COLO829 (cell line): ENCODE measurements at places on chromosomes 6 and 20.

- DNase-seq, result no peak
These were observed 17.8 kb downstream of the AAR2 start for GRCh38 chr20:36254076-36254475.

GRCh38 chr6:138372711-138373463 lies 4.8 kb upstream of the SMIM28 start:
- peak; percentile 13 for DNase-seq

GRCh38 chr6:27531772-27532459 lies 59.0 kb upstream of the ZNF184 start:
- DNase-seq, result no peak

DNA sequence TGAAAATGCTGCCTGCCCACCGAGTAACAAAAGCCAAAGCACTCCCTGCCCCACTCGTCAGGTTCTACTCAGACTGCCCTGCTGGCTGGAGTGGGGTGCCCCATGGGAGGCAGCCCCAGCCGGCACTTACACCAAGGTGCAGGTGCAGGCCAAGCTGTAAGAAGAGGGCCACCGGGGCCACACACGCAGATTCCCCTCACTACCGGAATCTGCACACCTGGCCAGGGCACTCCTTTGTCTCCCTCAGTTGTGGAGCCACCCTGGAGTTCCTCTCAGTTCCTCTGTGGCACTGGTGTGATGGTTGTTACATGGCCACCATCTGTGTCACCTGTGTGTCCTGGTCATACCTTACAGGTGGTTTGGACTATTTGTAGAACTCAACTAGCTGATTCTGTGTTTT lies 112.4 kb downstream of the FOXO3 start:
- no peak for DNase-seq

GRCh38 chr6:15816661-15817060 lies 153.8 kb upstream of the DTNBP1 start:
- DNase-seq, result no peak

DNA sequence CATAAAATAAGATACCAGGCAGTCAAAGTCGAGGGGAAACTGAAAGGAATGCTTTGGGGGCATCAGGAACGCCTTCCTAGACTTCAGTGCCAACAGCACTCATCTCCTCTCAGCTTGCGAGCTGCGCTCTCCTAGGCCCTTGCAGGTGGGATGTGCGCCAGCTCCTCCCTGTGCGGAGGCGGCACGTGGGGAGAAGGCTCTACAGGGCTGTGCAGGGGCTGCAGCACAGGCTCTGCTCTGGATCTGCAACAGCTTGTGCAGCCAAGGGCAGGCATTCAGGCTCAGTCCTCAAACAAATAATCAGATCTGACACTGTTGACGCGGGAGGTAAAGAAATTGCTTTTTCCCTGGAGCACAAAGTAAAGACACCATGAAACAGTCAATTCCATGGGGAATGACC lies 144.8 kb downstream of the TTLL2 start:
- no peak for DNase-seq

- peak; percentile 51 for DNase-seq
These were observed 153.3 kb upstream of the SNX9 start for GRCh38 chr6:157669747-157670216.

GRCh38 chr6:36624461-36625157 lies 30.4 kb downstream of the SRSF3 start:
- no peak for DNase-seq
